ENCODE measurements at places on chromosomes 5 and 9.

DNA sequence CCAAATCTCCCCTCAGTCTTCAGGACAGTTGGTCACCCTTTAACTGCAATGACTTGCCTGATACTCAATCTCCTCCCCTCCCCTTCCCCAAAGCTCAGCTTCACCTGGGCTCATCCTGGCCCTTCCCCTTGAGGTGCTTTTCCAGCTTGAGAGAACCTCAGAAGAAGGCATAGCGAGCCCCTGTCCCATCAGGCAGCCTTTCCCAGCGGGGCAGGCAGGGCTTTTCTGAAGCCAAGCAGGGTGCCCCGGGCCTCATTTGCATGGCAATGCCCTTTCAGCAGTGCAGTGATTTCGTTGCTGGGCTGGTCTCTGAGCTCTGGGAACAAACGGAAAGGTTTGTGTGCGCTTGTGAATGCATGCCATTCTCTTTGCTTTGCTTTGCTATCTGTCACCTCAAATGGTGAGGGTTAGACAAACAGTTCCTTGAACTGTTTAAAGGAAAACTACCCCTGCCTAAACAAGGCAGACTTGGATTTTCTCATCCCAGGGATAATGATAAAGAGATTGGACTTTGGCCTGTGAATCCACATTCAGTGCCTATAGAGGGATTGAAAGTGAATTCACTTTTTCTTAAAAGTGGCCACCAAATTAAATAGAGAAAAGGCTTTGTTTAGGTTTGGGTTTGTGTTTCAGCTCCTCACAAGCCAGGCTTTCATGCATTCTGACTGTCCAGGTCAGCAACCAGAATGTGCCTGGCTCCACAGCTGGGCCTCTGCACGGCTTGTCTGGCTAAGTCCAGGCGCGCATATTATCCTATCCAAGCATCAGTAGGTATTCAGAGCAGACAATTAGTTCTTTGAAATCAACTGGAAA lies 165.3 kb downstream of the ZNF608 start:
- no peak for DNase-seq

DNA sequence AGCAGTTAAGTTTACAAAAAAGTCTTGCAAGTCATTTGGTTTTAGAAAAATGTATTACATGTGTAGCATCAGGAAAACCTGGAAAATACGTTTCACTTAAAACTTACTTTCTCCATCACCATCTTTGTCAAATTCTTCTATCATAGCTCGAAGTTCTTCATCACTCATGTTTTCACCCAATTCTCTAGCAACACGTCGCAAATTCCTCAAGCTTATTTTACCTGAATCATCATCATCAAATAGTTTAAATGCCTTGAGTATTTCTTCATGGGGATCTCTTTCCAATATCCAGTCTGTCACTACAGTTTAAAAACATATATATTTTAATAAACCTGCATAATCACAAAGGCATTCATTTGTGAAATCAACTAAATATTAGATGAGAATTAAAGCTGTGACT lies 10.3 kb downstream of the CETN3 start:
- DNase-seq: no peak

GRCh38 chr9:89753472-89754055 lies 148.8 kb downstream of the GADD45G start:
- DNase-seq: no peak

DNA sequence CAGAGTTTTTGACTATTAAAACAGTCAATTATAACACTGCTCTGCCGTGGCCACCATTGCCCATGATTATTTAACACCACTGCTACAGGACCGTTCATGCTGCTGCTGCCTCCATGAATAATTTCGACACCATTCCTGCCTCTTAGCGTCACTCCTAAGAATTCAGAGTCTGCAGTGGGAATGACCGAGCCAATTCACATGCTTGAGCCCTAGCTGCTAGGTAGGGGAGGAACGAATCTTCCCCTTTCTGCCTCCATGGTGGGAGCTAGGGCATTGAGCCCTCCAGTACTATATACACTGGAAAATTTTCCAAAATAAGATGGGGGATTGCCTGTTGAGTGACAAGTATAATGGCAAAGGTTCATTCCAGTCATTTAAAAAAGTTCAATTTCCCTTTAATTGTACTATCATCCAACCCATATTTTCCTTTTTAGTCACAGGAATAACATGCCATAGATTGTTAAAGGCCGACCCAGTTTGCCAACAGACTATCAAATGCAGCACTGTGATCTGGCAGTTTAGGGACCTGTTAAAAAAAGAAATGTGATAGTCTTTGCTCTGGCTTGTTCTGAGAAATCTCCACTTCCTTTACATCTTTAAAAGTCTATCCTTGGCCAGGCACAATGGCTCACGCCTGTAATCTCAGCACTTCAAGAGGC lies 13.5 kb upstream of the B4GALT1 start:
- no peak for DNase-seq

DNA sequence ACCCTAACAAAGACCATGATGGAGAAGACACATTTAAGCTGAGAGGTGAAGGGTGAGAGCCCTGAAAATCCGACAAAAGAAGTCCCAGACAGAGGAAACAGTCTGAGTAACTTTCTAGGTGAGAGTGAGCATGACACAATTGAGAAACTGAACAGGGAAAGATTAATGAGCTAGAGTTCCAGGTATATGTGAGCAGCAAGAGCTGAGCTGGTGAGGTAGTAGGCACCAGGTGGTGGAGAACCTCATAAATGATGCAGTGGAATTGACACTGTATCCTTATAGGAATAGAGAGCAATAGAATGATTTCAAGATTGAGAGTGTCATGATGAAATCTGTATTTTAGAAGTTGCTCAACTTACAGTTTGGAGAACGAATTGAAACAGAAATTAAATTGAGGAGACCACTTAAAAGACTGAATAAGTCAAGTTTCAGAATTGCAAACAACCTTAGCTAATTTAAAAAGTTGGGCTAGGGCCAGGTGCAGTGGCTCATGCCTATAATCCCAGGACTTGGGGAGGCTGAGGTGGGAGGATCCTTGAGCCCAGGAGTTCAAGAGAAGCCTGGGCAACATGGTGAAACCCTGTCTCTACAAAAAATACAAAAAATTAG lies 89.8 kb downstream of the NREP start:
- no peak for DNase-seq

DNA sequence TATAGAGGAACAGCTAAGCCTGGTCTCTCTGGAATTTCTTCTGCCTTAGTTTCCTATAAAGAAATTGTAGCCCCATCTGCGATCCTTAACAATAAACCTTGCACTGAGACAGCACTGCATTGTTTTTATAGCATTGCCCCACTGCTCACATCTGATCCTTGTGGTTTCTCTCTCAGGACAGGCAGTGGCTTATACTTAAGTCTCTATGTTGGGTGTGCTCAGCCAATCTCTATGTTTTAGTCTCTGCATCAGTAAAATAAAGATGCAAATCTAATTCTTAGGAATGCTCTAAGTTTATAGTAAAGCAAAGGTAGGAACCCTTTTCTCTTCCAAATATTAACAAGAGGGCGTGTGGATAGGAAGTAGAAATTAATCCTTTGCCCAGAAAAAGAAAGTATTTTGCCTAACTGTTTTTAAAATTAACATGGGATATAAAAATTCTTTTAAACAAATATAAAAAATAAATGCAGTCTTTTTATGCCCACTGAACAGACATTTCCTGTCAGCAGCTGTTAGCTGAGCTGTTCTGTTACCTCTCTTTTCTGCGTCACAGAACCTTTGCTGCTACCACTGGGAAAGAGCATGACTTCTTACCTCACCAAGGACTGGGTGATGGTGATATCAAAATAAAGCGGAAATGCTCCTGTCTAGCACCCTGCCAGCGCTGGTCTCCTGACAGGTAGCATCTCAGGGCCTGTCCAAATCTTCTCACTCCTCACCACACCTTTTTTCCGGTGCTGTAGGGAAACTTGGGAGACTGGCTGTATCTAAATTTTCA lies 29.5 kb downstream of the MRPS27 start:
- DNase-seq: no peak

GRCh38 chr9:16627967-16628366 lies 242.5 kb downstream of the BNC2 start:
- DNase-seq: peak; percentile 92

DNA sequence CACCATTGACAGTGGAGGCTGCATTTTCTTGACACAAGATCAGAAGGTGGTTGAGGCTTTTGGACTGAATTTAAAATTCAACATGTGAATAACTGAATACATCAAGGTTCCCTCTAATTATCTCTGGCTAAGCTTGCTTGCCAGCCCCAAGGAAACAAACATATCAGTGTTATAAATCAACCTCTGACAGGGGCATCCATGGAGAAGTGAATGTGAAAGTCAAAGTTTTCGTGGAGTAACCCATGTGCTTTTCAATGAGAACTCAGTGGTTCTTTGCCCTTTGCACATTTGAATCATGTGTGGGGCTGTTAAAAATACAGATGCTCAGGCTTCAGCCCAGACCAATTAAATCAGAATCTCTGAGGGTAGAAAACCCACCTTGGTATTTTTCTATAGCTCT lies 128.9 kb downstream of the LRRC70 start:
- DNase-seq: no peak

DNA sequence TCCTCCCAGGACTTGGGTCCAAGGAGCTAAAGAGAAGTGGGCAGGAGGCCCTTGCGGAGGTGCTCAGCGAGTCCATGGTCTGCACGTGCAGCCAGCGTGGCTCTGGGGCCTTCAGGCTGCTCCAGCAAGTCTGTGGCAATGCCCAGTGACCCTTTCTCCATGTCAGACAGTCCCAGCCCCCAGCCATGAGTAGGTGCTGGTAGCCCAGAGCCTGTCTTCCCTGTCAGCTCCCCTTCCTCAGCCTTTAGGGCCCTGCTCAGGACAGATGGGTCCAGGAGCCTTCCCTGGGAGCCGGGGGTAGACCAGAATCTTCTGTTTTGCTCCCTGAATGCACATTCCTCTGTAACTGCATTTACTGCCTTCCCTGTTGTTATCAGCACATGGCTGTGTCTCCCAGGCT lies 147.2 kb upstream of the IRX2 start:
- no peak for DNase-seq

DNA sequence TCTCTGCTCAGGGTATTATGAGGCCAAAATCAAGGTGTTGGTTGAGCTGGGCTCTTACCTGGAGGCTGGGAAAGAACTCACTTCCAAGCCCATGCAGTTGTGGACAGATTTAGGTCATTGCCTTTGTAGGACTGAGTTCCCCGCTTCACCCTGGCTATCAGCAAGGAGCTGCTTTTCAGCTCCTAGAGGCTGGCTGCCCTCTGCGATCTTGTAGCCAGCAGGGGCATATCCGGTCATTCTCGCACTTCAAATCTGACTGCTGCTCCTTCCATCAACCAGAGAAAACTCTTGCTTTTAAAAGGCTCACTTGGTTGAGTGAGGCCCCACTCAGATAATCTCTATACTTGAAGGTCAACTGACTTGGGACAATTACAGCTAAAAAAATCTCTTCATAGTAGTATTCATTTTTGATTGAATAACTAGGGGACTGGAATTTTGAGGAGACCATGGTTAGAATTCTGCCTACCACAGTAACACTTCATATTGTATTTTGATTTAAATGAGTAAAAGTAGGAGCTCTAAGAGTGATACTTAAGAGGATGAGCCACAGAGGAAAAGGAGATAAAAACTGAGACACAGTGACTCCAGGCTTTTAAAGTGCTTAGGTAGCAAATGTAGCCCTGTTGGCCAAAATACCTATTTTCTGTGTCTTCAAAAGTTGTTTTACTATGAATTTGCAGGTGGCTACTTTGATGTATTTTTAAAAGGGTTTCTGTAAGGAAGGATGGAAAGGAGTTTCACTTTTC lies 137.4 kb downstream of the CD180 start:
- no peak for DNase-seq

GRCh38 chr5:65418661-65419060 lies 63.1 kb downstream of the ADAMTS6 start:
- DNase-seq: no peak

DNA sequence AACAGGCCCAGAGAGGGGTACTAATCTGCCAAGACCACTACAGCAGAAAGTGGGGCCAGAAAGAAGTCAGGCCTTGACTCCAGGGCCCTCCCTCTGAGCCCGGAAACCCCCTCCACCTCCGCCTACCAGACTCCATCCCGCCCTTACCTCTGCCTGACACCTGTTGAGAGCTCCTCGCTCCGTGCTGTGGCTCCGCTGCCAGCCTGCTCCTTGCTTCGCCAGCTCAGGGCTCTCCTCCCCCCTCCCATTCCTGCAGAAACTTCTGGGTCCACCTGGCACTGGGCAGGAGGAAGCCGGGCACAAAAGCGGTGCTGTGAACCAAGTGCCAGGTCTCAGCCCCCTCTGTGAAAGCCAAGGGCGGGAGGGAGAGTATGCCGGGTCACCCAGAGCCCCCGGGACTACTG lies 6.4 kb upstream of the ST6GALNAC6 start:
- DNase-seq: no peak

DNA sequence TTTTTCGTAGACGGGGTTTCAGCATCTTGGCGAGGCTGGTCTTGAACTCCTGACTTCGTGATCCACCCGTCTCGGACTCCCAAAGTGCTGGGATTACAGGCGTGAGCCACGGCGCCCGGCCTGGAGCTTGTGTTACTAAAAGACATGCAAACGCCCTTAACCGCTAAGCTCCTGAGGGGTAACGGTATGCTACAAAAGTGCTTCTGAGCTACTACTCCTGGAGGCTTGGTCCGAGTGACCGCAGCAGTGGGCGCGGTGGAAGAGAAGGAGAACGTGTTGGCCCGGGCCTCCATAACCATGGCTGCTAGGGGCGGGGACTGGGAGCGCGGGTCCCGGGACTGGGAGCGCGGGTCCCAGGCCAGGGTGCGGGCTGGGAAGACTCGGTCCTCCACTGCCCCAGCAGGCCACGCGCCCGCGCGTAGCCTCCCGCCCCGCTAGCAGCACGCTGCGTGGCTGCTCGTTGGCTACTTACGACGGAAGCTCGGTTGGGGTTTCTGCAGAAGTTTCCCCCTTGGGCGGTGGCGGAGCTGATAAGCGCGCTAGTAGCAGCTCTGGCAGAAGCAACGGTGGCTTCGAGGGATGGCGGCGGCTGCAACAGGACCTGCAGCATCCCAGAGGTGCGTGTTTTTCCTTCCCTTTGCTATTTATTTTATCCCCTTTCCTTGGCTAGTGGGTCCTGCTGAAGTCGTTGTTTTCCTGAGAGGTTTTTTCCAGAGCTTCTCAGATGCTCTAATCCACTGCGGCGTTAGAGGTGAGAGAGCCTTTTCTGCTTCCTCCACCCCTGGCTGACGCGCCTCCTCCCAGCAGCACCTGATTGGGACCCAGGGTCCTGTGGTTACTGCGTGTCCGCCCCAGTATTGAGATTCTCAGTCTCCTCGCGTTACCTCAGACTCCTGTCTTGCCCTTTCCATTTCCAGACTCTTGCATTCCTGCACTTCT lies 69.2 kb upstream of the CCDC180 start:
- DNase-seq: no peak

- DNase-seq: peak; percentile 79
Measured at GRCh38 chr5:150642567-150642927, 2.1 kb downstream of the SYNPO start.

GRCh38 chr5:158635565-158635964 lies 464.2 kb downstream of the EBF1 start:
- DNase-seq: no peak

GRCh38 chr5:62256161-62257019 lies 49.6 kb upstream of the KIF2A start:
- no peak for DNase-seq

- peak; percentile 8 for DNase-seq
Measured at GRCh38 chr5:178404987-178405386, 172.4 kb upstream of the PHYKPL start.

DNA sequence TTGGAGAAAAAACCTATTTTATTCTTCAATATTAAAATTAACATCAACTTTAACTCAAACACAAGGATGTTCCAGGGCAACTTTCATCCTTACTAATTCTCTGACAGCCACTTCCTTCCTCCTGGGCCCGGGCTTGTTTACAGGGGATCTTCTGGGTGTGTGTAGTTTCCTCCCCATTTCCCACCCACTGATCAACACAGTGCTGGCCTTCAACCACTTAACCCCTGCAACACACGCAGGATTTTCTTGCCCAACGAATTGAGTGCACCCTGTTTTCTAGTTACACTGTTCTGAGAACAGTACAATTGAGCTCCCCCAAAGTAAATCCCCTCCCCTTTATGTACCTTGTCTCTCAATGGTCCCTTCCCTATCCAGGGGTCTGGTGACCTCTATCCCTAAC lies 83.1 kb upstream of the RANBP3L start:
- no peak for DNase-seq
